ENCODE measurements at places on chromosomes 3 and 15.
A peak's percentile ranks its signal among the peaks of the same experiment; 100 is the strongest.

- peak; percentile 59 for DNase-seq
Observed at GRCh38 chr15:90336705-90337141, 15.4 kb upstream of the ZNF774 start.

GRCh38 chr15:77986891-77987764, 90.4 kb downstream of the TBC1D2B start:
- DNase-seq = no peak

DNA sequence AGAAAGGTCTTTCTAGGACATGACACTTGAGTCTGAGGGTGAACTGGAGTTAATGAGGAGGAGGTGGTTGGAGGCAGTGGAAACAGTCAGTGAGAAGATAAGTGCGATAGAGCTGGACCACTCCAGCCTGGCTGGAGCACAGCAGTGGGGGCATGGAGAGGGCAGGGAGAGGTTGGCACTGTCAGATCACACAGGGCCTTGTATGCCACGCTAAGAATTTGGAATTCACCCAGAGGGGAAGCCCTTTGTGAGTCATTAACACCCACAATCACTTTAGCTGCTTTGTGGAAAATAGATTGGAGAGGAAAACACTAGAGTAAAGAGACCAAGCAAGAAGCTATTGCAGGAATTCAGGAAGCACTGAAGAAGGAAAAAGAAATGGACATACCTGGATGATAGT, 83.3 kb downstream of the ZNF621 start:
- no peak for DNase-seq

DNA sequence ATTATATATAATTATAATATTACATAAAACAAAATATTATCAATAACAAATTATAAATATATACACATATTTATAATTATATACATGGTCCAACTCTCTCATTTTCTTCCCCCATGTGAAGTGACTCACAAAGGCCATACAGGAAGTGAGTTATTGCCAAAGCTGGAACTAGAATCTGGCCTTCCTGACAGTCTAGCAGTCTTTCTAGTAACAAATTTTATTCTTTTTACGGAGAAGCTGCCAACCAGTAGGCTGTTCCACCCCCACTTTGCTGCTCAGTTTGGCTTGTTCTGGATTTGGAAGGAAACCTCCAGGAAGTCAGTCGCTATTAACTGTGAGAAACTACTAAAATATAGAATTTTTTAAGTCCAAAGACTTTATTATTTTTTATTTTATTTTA, 79.6 kb downstream of the DHX36 start:
- DNase-seq = no peak

- peak; percentile 88 for DNase-seq
Observed at GRCh38 chr15:85831415-85832113, 36.8 kb upstream of the KLHL25 start.

GRCh38 chr15:28960979-28961378, 75.2 kb downstream of the APBA2 start:
- peak; percentile 19 for DNase-seq

DNA sequence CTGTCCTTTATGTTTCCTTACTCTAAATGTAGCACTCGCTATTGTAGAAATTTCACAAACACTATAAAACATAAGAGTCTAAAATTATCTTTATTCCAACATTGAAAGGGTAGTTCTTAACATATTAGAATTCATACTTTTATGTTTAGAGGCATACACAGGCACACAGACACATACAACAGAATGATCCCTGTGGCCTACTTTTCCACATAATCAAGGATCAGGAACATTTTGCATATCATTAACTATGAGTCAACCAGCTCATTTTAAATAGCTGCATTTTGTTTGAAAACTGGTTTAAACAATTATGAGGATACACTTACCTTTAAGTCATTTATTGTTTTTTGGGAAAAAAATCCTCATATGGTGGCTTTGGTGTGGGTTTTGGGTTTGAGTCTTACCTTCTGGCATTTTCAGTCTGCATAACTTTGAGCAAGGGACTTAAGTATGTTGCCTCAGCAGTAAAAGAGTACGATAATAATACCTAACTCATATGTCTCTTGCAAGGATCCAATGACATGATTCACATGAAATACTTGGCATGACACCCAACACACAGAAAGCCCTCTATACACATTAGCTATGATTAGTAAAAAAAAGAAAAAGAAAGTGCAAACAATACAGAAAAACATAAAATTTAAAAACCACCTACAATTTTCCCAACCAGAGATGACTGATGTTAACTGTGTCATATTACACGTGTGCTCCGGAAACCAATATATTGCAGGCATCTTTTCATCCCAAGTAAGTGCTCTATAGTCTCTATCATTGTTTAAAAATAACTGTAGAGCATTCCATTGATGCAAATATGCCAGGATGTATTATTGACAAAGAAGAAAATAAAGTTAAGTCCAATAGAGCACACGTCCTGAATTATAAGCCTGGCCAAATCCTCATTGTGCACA, 213.1 kb upstream of the ADAMTS9 start:
- DNase-seq = peak; percentile 36

- no peak for DNase-seq
Observed at GRCh38 chr3:57730682-57731081, 25.4 kb upstream of the SLMAP start.

GRCh38 chr15:100438570-100438969, 90.2 kb downstream of the CERS3 start:
- no peak for DNase-seq

- DNase-seq = no peak
Observed at GRCh38 chr15:86849136-86849535, 769.5 kb downstream of the AGBL1 start.

- DNase-seq = peak; percentile 44
Observed at GRCh38 chr15:68298882-68299381, 21.4 kb downstream of the FEM1B start.

- DNase-seq = no peak
Observed at GRCh38 chr3:17500618-17501017, 241.8 kb downstream of the TBC1D5 start.

DNA sequence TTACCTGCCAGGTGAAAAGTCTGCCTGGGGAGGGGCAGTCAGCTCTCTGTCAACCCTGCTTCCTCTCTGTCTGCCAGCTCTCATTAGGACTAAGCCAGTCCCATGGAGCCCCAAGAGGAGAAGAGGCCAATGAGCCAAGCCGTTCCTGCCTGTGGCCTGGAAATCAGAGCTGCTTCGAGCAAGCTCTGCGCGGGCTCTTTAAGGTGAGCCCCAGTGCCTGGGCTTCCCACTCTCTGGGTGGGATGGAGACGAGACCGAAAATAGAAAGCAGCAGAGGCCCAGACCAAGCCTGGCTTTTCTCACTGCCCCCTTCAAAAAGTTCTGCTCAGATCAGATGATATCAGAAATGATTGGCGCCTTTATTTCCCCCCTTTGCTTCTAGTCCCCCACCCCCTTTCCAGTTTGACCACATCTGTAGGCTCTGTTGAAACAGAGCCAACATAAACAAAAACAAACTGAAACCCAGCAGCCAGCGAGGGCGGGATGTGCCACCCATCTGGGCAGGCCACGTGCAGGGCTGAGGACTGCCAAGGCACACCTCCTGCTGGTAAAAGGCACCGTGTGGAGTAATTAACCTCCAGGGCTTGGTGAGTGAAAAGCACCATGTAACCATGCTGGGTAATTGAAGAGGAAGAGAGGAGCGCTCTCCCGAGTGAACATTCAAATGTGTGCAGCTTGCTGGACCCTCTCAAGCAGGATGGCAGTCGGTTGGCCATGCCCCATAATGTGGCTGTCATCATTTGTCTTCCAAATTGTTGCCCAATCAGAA, 471.0 kb upstream of the PROK2 start:
- no peak for DNase-seq

DNA sequence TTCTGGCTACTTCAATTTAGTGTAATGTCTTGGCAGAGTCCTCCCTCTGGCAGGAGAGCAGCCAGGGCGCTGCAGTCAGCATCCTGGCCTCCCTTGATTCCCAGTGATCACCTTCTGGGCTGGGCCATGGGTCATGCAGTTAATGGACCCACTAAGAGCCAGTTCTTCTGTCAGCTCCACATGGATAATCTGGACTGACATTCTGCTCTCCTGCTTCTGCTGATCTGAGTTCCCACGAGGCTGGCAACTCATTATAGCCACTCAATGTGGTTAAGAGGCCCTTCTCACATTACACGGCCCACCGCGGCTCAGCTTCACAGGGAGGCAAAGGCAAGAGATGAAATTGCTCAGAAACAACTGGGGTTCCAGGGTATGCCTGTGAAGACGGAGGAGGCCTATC, 94.0 kb downstream of the WDR76 start:
- DNase-seq = peak; percentile 62

GRCh38 chr3:19937459-19938294, 3.7 kb upstream of the EFHB start:
- DNase-seq = no peak

DNA sequence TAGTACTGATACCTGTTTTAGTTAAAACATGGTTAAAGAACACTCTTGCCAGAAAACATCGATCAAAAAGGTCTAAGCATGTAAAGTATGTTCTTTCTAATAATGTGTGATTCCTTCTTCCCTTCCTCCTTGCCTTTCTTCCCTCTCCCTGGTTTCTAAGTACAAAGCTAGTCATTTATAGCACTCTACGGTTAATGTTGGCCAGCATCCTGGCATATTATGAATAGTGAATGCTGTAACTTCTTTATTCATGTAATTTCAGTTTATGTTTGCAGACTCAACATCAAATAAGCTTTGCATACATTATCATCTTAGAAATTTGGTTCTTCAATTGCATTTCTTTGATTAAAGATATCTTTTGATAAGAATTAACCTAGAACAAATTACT, 27.1 kb downstream of the P2RY12 start:
- no peak for DNase-seq

DNA sequence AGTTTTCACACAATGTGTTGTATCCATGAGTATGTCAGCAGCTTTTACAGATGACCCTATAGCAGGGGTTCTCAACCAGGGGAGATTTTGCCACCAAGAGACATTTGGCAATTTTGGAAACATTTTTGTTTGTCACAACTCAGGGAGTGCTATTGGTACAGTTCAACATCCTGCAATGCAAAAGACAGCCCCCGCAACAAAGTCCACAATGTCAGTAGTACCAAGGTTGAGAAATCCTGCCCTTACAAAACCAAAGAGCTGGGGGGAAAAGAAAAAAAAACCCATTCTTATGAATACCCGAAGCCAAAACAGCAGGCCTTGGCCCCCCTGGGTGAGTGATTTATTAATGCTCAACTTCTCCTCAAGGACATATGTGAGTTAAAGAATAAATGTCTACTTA, 99.1 kb downstream of the LARS2 start:
- DNase-seq = no peak

GRCh38 chr3:59308001-59308400, 258.2 kb upstream of the CFAP20DC start:
- DNase-seq = no peak

DNA sequence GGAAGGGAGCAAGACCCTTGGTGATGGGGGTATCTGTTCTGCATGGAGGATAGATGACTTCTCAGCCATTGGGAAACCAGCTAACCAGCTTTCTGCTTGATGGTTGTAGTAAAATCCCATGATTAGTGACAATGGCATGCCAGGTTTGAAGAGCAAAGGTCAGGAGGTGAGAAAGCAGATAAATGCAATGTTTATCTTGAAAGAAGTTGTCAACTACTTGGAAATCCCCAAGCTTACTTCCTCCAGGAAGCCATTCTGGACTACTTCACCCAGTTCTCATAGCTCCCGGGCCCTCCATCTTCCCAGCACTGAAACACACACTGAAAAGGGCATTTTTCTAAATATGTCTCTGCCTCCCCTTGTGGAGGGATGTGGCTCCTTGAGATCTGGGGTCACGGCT, 51.3 kb downstream of the SMAD3 start:
- DNase-seq = no peak

DNA sequence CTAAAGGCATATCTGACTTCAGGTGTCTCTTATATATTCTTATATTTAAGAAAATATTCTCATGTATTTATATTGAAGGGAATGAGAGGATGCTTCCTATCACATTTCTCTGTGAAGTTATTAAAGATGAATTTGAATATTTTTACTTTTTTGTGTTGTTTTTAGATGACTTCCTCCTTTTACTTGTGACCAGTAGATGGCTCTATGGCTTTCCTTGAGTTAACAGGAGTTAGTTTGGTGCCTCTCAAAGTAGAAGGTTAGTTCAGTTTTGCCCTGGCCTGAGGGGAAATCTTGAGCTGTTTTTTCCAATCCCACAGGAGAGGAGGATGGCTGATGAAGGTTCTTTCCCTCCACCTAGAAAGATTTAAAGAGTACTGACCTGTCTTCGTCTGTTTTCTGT, 80.7 kb downstream of the SQOR start:
- DNase-seq = peak; percentile 41

GRCh38 chr3:50417637-50418033, 58.3 kb upstream of the TMEM115 start:
- no peak for DNase-seq

DNA sequence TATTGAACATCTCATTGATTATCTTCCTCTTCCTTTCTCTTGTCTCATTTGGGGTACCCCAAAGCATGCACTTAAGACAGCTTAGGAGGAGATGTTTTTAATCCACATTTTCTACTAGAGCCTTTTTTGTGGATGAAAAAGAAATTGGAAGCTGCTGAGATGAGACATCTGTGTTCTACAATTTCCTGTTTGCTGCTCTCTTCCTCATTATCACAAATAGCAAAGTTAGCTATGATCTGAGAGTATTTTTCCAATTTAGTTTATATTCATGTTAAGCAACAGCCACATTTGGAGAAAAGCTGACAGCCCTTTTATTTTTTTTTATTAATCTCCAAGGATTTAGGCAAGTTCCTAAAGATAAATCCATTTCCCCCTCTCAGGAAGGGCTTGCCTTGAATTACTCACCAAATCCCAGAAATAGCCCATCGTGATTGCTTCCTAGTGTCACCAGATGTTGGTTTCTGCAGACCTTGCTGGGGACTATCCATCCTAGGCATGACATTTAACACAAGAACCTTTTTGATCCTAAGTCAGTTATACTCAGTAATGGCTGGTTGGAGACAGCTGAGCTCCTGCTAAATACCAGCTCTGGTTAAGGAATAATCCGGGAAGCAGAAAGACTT, 70.8 kb upstream of the FILIP1L start:
- DNase-seq = no peak

DNA sequence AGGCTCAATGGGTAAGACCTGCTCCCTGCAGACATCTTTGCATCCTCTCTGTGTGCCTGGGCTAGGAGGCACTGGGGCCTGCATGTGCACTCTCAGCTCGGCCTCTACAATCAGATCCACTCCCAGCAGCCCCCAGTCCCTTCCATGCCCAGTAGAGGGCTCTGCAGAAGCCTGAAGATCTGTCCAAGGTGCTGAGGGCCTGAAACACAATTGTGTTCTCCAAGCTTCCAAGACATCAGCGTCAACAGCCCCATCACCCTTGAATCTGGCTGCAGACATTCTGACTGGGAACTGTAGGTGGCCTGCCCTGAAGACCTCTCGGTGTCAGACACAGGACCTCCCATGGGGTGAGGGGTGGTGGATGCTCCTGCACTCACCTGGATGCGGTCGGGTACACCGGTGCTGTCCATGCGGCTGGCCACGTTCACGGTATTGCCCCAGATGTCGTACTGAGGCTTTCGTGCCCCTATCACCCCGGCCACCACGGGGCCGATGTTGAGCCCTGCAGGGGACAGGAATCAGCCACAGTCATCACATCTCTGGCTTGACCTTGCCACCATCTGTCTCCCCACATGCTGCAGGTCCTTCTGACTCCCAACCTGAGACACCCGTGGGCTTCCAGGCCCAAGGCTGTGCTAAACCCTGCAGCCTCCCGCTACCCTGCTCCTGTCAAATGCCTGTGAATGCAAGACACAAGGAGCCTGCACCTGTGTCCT, 84.7 kb downstream of the SEC22A start:
- DNase-seq = peak; percentile 68

GRCh38 chr15:68432441-68433064, 590 bp upstream of the ITGA11 start:
- DNase-seq = no peak

- DNase-seq = peak; percentile 74
Observed at GRCh38 chr3:42067326-42067725, 23.8 kb upstream of the TRAK1 start.
